NCI-H460 (cell line): ENCODE measurements at places on chromosomes 6 and 20. TPM values are rescaled to one million over a fixed set of nuclear protein-coding genes. Genes with fewer than 3 reads are reported as not detected.
A peak's percentile ranks its signal among the peaks of the same experiment; 100 is the strongest.

- no peak for DNase-seq
Measured at GRCh38 chr6:90194371-90194841, 102.2 kb downstream of the BACH2 start.

DNA sequence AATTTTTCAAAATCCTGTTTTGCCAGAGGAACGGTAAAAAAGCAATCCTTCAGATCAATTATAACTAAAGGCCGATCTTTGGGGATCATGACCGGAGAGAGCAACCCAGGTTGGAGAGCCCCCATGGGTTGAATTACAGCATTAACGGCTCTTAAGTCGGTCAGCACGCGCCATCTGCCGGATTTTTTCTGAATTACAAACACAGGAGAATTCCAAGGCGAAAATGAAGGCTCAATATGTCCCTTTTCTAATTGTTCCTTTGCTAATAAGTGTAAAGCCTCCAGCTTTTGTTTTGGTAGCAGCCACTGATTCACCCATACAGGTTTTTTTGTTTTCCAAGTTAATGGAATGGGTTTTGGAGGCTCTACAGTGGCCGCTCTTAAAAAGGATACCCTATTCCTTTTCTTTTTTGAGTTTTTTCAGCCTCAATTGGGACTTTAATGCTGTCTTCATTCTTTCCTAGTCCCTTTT is 16.9 kb upstream of the PTCRA start:
- peak; percentile 43 for DNase-seq

- no peak for DNase-seq
Measured at GRCh38 chr6:1504465-1504864, 105.2 kb upstream of the FOXC1 start.

DNA sequence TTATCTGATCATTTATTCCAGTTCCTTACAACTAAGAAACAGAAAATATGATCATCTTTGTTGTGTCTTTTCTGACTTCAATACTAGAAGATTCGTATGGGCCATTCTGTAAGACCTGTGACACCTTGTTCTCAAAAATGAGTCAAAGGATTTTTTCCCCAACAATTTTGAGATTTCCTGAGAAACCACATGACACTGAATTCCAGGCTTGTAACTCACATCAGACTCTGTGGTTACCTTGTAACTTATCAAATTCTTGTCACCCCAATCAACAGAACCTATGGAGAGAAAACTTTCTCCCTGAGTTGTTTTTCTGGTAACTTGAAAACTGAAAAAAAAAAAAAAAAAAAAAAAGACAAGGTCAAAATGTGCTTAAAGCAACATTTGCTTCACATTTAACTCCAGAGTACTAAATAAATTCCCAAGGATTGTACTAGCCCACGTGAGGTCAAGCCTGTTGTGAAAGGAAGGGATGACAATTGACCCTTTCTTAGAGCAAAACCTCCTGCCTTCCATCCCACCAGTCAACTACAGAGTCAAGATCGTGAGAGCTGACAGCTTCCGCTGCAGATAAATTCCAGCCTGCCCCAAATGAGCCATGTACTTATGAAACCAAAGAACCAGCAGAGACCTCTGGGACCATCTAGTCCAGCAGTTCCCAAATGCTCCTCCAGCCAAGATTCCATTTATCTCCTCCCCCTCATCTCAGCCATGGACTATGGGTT is 140.3 kb downstream of the TBX18 start:
- no peak for DNase-seq

DNA sequence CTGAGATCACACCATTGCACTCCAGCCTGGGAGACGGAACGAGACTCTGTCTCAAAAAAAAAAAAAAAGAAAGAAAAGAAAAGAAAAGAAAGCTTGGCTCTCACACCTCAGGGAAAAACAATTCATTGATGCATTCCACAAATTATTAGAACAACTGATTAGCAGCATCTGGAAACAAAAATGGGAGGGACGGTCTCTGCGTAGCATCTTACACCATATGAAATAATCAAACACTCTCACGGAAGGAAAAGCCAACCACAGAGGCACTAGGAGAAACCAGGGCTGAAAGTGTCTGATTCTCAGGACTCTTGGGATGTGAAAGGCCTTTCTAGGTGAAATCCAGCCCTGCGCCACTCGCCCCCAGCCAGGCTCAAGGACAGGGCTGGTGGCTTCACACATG is 2.3 kb upstream of the HELZ2 start:
- no peak for DNase-seq

DNA sequence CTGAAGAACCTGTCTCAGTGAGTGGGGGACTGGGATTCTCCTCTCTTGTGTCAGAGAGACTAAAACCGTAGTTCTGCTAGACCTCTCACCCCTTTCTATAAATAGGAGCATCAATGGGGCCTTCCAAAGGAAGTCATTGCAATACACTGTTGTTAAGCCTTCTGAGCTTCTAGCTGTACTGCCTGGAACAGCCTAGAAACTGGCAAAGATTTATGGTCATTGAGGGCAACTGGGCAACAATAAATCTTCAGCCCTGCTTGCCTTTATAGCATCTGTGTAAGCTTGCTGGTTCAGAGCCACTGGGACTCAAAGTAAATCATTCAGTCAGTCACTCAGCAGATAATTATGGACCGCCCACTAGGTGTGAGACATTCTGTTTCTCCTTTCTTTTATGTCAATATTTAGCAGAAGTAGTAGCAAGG is 53.2 kb downstream of the PPP1R14C start:
- DNase-seq: no peak

- DNase-seq: no peak
Measured at GRCh38 chr20:14313341-14314020, 23.9 kb downstream of the FLRT3 start.

GRCh38 chr20:3995749-3996320 is 19.5 kb downstream of the RNF24 start:
- DNase-seq: no peak

DNA sequence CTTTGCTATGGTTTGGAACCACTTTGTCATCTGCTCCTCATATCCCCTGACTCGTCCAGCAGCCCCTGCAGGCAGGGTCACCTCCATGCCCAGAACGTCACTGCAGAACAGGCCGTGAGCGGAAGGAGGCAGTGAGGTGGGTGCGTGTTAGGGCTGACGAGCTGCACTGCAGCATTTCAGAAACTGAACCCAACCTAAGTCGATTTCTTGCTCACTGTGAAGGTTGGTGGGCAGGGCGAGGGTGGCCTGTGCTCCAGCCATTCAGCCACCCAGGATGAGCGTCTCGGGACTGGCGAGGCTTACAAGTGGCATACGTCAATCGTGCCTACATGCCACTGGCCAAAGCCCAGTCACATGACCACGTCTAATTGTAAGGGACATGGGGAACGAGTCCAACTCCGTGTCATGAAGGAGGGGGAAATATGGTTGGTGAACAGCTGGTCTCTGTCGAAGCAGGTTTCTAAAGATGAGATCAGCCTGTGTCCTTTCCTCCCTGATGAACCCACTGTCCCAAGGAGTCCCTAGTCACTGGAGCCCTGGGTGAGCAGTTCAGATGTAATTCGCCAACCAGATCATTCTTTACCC is 289.1 kb downstream of the TAF4 start:
- DNase-seq: no peak

- no peak for DNase-seq
Measured at GRCh38 chr20:60055740-60056139, 97.5 kb downstream of the CDH26 start.

The OPN5 gene
- total RNA-seq: not detected in 2 replicates
